ENCODE measurements at places on chromosomes 3 and 15. TPM values are rescaled to one million over a fixed set of nuclear protein-coding genes. Genes with fewer than 3 reads are reported as not detected.

The GOLGA6D gene
- total RNA-seq = not detected

GRCh38 chr15:68584756-68585573, 6.2 kb downstream of the CORO2B start:
- no peaks in the 10 kb centered on the region for H3K4me1 ChIP-seq
- H3K27ac ChIP-seq = no peak overlapping the region
- H3K27me3 ChIP-seq = peaks cover under 1% of the 10 kb centered on the region
- DNase-seq = no peak
- H3K36me3 ChIP-seq = no peaks in the 10 kb centered on the region

DNA sequence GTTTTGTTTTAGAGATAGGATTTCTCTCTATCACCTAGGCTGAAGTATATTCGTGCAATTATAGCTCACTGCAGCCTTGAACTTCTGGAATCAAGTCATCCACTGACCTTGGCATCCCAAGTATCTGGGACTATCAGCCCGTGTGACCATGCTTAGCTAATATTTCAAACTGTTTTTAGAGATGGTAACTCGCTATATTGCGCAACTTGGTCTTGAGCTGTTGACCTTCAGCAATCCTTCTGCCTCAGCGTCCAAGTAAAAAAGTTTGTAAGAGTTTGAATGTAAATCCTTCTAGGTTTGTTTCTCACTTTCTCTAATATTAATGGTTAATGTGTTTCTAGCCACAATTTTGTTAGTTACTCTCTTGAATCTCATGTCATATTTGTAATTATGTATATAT, 1243.5 kb upstream of the CADM2 start:
- H3K27me3 ChIP-seq = no peaks in the 10 kb centered on the region
- H3K4me1 ChIP-seq = no peaks in the 10 kb centered on the region
- H3K4me3 ChIP-seq = no peak overlapping the region
- H3K36me3 ChIP-seq = no peaks in the 10 kb centered on the region
- DNase-seq = no peak

- no peaks in the 10 kb centered on the region for H3K27me3 ChIP-seq
- H3K4me1 ChIP-seq = no peaks in the 10 kb centered on the region
- DNase-seq = no peak
- no peak overlapping the region for H3K27ac ChIP-seq
Observed at GRCh38 chr3:70702132-70702531, 389.7 kb upstream of the MDFIC2 start.

DNA sequence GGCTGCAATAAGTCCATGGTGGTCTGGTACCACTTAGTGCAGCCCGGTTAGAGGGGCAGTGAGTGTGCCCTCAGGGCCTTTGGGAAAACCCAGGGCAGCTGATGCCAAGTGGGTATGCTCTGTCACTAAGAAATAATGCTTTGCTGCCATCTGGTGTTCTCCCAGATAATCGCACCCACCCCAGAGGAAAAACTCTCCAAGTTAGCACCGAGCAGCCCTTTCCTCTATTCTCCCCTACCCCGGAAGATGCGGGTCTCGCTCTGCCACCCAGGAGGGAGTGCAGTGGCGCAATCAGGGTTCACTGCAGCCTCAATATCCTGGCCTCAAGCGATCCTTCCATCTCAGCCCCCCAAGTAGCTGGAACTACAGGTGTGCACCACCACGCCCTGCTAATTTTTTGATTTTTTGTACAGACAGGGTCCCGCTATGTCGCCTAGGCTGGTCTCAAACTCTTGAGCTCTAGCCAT, 21.3 kb upstream of the DAPK2 start:
- H3K27ac ChIP-seq = no peak overlapping the region
- H3K4me1 ChIP-seq = peaks cover 9% of the 10 kb centered on the region
- peaks cover 8% of the 10 kb centered on the region for H3K36me3 ChIP-seq
- H3K27me3 ChIP-seq = no peaks in the 10 kb centered on the region
- peak; percentile 66 for DNase-seq
- H3K4me3 ChIP-seq = no peak overlapping the region

The CHST13 gene
- total RNA-seq = 0.42 TPM

GRCh38 chr3:190863119-190863465, 598 bp upstream of the GMNC start:
- no peaks in the 10 kb centered on the region for H3K36me3 ChIP-seq
- no peak overlapping the region for H3K27ac ChIP-seq
- no peaks in the 10 kb centered on the region for H3K4me1 ChIP-seq
- no peak for DNase-seq

DNA sequence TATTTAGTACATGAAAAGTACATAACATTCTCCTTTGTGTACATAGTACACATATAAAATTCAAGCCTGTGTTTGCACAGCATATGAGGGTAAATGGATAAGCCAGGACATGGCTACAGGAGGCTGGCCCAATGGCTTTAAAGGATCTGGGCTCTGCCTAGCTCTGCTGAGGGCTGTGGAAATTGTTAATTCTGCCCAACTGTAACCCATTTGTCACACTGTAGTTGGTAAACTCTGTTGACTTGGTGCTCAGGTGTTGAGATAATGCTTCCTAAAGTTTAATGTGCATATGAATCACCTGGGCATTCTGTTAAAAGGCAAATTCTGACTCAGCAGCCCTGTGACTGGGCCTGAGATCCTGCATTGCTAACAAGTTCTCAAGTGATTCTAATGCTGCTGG, 196.5 kb upstream of the ZPLD1 start:
- no peaks in the 10 kb centered on the region for H3K27me3 ChIP-seq
- no peak for DNase-seq
- no peak overlapping the region for H3K27ac ChIP-seq
- no peak overlapping the region for H3K4me3 ChIP-seq
- no peaks in the 10 kb centered on the region for H3K36me3 ChIP-seq

DNA sequence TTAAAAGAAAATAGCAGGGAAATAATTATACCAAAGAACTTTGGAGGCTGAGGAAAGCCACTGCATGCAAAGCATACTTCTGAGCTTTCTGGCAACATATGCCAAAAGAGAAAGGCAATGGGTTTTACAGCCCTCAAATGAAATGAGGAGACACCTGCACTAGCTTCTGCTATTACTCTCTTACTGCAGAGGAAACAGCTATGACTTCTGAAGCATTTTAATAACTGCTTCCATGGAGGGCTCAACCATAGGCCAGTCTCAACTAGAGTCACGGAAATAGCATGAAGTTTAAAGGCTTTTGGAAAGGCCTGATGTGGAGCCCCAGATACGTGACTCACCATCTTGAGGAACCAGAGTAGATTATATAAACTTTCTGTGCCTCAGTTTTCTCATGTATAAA, 114.8 kb downstream of the OXNAD1 start:
- H3K27me3 ChIP-seq = no peaks in the 10 kb centered on the region
- no peak for DNase-seq
- no peak overlapping the region for H3K27ac ChIP-seq
- no peak overlapping the region for H3K4me3 ChIP-seq
- peaks cover 60% of the 10 kb centered on the region for H3K4me1 ChIP-seq

The DUOXA2 gene
- total RNA-seq = not detected

DNA sequence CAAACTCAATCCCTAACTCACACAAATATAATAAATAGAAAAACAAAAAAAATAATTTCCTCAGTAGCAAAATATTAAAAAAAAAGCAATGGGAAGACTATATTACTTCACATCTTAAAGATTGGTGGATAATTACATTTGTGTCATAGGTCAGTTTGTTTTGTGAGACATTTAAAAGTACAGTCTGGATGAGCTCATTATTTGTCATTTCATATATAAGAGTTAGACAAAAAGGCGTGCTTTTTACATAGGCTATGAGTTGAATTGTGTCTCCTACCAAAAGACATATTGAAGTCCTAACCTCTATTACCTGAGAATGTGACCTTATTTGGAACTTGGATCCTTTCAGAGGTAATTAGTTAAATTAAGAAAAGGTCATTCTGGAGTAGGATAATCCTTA, 710.1 kb upstream of the CBLB start:
- H3K27me3 ChIP-seq = no peaks in the 10 kb centered on the region
- DNase-seq = no peak
- H3K4me1 ChIP-seq = no peaks in the 10 kb centered on the region
- no peak overlapping the region for H3K27ac ChIP-seq
- H3K4me3 ChIP-seq = no peak overlapping the region

The CNTN4 gene
- total RNA-seq = not detected

The TMEM207 gene
- total RNA-seq = not detected

The ZNF710 gene
- total RNA-seq = 19.7 TPM

The CHRNA3 gene
- total RNA-seq = not detected

The AQP9 gene
- total RNA-seq = 0.32 TPM
